ENCODE measurements at places on chromosomes 1 and 21.

DNA sequence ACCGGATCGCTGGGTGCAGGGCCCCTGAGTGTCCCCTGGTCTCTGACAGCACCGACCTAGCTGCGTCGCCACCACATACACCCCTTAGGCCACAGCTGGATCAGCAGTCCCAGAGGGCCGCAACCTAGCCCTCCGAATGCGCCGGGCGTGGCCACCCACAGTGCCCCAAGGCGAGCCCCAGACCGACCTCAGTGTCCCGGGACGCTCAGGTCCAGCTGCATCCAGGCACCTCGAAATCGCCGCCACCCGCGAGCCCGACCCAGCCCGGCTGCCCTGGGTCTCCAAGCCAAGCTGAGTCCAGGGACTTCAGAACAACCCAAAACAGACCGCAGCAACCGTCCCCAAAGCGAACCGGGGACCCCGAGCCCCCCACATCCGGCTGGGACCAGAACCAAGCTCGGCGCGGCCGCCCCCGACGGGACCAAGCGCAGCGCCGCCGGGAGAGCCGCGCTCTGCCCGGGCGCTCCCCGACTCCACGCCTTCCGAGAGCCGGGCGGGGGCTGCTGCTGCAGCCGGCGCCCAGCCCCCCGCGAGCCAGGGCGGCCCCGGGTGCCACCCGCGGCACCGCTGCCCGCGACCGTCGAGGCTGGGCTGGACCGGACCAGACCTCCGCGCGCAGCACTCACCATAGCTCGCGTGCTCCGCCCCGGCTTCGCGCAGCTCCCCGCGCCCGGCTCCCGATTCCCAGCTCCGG is 54.6 kb upstream of the ECE1 start:
- DNase-seq, result no peak
- H3K27me3 ChIP-seq, result no peaks in the 10 kb centered on the region
- no peaks in the 10 kb centered on the region for H3K36me3 ChIP-seq
- peak overlapping the region; percentile 59 for H3K27ac ChIP-seq
- H3K4me3 ChIP-seq, result peak overlapping the region; percentile 86

- H3K4me1 ChIP-seq, result no peaks in the 10 kb centered on the region
- H3K4me3 ChIP-seq, result no peak overlapping the region
- DNase-seq, result no peak
- H3K27me3 ChIP-seq, result no peaks in the 10 kb centered on the region
- no peaks in the 10 kb centered on the region for H3K36me3 ChIP-seq
Observed at GRCh38 chr1:74935446-74935845, 198.7 kb upstream of the LHX8 start.

- no peak overlapping the region for H3K4me3 ChIP-seq
- no peak for DNase-seq
- H3K27ac ChIP-seq, result no peak overlapping the region
- H3K27me3 ChIP-seq, result peaks cover 23% of the 10 kb centered on the region
- H3K4me1 ChIP-seq, result peaks cover 6% of the 10 kb centered on the region
Observed at GRCh38 chr1:31523769-31524168, 52.5 kb upstream of the TINAGL1 start.

DNA sequence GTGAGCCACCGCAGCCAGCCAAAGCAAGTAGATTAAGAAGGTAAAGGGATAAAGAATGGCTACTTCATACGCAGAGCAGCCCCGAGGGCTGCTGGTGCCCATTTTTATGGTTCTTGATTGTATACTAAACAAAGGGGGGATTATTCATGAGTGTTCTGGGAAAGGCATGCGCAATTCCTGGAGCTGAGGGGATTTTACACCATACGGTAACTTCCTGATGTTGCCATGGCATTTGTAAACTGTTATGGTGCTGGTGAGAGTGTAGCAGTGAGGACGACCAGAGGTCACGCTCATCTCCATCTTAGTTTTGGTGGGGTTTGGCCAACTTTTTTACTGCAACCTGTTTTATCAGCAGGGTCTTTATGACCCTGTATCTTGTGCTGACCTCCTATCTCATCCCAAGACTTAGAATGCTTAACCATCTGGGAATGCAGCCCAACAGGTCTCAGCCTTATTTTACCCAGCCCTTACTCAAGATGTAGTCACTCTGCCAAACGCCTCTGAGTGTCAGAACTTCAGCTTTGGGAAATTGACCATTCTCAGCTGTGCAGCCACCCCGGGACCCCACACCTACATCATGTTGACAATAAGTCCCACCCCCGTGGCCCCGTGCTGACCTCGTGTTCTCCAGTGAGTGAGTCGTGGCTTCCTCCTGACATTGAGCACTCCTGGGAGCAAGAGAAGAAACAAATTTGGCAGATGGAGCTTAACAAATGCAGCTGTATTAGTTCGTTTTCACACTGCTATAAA is 149.4 kb upstream of the COL6A1 start:
- peak; percentile 64 for DNase-seq
- no peak overlapping the region for H3K4me3 ChIP-seq
- H3K27me3 ChIP-seq, result no peaks in the 10 kb centered on the region
- H3K36me3 ChIP-seq, result no peaks in the 10 kb centered on the region
- peak overlapping the region; percentile 38 for H3K27ac ChIP-seq
- H3K4me1 ChIP-seq, result peaks cover 35% of the 10 kb centered on the region

DNA sequence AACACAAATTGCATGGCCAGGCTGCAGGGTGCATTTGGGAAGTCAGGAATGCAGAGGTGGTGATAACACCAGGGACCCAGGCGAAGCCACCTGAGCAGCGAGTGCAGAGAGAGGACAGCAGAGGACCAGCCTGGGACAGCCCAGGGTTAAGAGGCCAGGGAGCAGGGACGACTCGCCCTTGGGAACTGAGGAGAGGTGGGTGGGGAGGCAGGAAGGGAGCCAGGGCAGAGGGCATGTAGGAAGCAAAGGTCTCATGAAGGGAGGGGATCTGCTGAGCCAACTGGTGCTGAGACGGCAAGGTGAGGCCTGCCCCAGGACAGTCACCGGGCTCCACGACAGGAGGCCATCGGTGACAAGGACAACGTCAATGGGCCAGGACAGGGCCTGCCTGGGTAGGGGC is 16.4 kb downstream of the KIF17 start:
- H3K4me3 ChIP-seq, result no peak overlapping the region
- peaks cover 17% of the 10 kb centered on the region for H3K4me1 ChIP-seq
- no peaks in the 10 kb centered on the region for H3K27me3 ChIP-seq
- H3K36me3 ChIP-seq, result no peaks in the 10 kb centered on the region

GRCh38 chr1:186680245-186681061 is at the start of gene PTGS2:
PTGS2 (minus strand) TSS chr1:186680423; CDS start chr1:186680290, 133 bp downstream.
- peaks cover 3% of the 10 kb centered on the region for H3K36me3 ChIP-seq
- peak within 1 kb of the TSS; percentile 99 for H3K27ac ChIP-seq
- peaks cover 22% of the 10 kb centered on the region for H3K4me1 ChIP-seq
- no peaks in the 10 kb centered on the region for H3K27me3 ChIP-seq
- H3K4me3 ChIP-seq, result peak within 1 kb of the TSS; percentile 98
- peak; percentile 93 for DNase-seq

DNA sequence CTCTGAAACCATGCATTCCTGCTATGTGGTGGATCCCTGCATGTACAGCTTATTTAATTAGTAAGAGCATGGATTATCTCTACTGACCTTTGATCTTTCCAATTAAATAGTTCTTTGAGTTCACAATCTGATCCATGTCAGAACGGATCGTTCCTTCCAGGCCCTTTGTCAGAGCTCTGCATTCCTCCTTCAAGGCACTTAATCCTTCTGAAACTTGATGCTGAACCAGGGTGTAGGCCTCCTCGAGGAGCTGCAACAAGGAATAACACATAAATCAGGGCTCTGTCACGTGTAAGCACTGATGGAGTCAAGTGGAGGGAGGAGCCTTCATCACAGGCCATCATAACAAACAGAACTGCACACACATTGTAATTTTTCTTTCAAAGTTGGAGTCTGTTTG is 68.4 kb upstream of the EDEM3 start:
- H3K4me3 ChIP-seq, result no peak overlapping the region
- no peak overlapping the region for H3K27ac ChIP-seq
- no peaks in the 10 kb centered on the region for H3K27me3 ChIP-seq

GRCh38 chr1:53049574-53049967 is 12.4 kb upstream of the PODN start:
- peaks cover 32% of the 10 kb centered on the region for H3K4me1 ChIP-seq
- H3K27me3 ChIP-seq, result no peaks in the 10 kb centered on the region
- no peak overlapping the region for H3K27ac ChIP-seq
- H3K36me3 ChIP-seq, result peaks cover 52% of the 10 kb centered on the region
- no peak overlapping the region for H3K4me3 ChIP-seq

GRCh38 chr1:212980123-212980785 is 29.9 kb downstream of the VASH2 start:
- H3K27ac ChIP-seq, result no peak overlapping the region
- no peaks in the 10 kb centered on the region for H3K36me3 ChIP-seq
- H3K27me3 ChIP-seq, result no peaks in the 10 kb centered on the region
- peaks cover 4% of the 10 kb centered on the region for H3K4me1 ChIP-seq
- no peak overlapping the region for H3K4me3 ChIP-seq

GRCh38 chr1:93374334-93375106 is 28.8 kb downstream of the DR1 start:
- H3K4me3 ChIP-seq, result no peak overlapping the region
- no peak for DNase-seq
- H3K27ac ChIP-seq, result no peak overlapping the region

DNA sequence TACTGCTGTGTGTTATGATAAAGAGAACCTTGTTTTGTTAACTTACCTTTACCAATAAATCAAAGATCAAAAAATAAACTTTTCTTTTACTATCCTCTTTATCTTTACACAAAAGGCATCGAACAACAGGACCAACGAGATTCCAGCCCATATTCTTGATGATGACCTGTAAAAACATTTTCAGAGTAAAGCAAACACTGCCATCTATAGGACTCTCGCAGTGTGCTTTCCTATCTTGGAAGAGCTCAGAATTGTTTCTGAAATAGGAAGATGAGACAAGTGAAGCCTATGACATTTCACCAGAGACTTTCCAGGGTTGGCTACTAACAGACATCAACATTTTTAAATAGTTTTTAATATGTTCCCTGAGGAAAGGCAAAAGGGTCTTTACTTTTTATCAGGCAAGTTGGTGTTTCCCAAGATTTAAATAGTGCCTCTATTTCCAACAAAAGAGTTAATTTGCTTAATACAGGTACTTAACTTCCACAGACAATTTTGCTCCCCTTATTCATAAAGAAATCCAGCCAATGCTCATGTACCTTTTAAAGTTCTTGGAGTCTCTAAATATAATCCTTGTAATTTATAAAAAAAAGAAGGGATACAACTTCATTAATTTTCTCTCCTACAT is 7.3 kb downstream of the GLMN start:
- no peak for DNase-seq
- H3K4me1 ChIP-seq, result peaks cover 4% of the 10 kb centered on the region
- no peak overlapping the region for H3K4me3 ChIP-seq
- H3K27ac ChIP-seq, result no peak overlapping the region
- peaks cover 29% of the 10 kb centered on the region for H3K36me3 ChIP-seq

GRCh38 chr1:29743931-29744330 is 507.6 kb downstream of the PTPRU start:
- no peaks in the 10 kb centered on the region for H3K4me1 ChIP-seq
- H3K36me3 ChIP-seq, result no peaks in the 10 kb centered on the region

GRCh38 chr1:55426156-55426555 is 211.0 kb upstream of the USP24 start:
- H3K27ac ChIP-seq, result no peak overlapping the region
- no peaks in the 10 kb centered on the region for H3K27me3 ChIP-seq
- H3K4me3 ChIP-seq, result no peak overlapping the region
- H3K36me3 ChIP-seq, result no peaks in the 10 kb centered on the region
- no peak for DNase-seq

DNA sequence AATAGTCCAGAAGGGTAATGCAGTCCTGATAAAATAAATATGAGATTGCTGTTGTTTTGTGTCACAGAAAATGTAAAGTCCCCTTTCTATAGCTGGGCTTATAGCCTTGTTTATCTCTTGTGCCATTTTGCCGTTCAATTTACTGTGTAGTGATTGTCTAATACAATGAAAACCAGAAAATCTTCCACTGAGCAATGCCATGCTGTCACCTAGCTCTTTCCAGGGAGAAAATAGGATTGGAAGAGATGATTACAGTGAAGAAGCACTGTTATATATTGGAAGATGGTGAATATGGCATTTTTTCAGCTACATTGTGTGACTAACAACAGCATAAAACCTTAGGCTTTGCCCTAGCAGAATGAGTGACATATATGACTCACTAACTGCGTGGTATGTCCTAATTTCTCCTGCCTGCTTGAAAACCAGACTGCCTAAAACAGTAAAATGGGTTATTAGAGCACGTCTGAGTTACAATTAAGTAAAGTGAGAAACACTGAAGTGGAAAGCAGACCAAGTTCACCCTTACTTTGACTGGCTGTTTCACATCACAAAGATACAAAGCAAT is 332.4 kb upstream of the ZP4 start:
- H3K4me3 ChIP-seq, result no peak overlapping the region
- H3K27me3 ChIP-seq, result peaks cover 7% of the 10 kb centered on the region
- no peak for DNase-seq
- H3K27ac ChIP-seq, result no peak overlapping the region
- no peaks in the 10 kb centered on the region for H3K36me3 ChIP-seq

- H3K36me3 ChIP-seq, result no peaks in the 10 kb centered on the region
- H3K27me3 ChIP-seq, result peaks cover 4% of the 10 kb centered on the region
- DNase-seq, result no peak
- H3K4me3 ChIP-seq, result no peak overlapping the region
- H3K4me1 ChIP-seq, result no peaks in the 10 kb centered on the region
Observed at GRCh38 chr1:57707631-57708030, 283.8 kb upstream of the DAB1 start.

DNA sequence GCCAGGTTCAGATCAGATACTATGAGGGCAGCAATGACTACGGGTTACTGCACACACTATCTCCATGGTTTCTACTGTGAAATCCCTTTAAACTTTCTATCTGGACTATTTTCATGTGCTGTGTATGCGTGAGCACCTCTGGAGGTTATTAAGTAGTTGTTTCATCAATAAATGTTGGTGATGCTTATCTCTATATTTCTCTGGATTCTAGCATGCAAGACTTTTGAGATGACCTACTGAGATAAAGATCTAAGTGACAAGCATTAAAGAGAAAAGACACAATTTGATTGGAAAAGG is 194.0 kb downstream of the NRIP1 start:
- no peaks in the 10 kb centered on the region for H3K27me3 ChIP-seq
- no peaks in the 10 kb centered on the region for H3K36me3 ChIP-seq
- no peak overlapping the region for H3K4me3 ChIP-seq
- no peak overlapping the region for H3K27ac ChIP-seq
- DNase-seq, result no peak

GRCh38 chr21:15240848-15241247 is 176.0 kb upstream of the NRIP1 start:
- peak overlapping the region; percentile 19 for H3K27ac ChIP-seq
- peaks cover 33% of the 10 kb centered on the region for H3K4me1 ChIP-seq
- H3K27me3 ChIP-seq, result no peaks in the 10 kb centered on the region

DNA sequence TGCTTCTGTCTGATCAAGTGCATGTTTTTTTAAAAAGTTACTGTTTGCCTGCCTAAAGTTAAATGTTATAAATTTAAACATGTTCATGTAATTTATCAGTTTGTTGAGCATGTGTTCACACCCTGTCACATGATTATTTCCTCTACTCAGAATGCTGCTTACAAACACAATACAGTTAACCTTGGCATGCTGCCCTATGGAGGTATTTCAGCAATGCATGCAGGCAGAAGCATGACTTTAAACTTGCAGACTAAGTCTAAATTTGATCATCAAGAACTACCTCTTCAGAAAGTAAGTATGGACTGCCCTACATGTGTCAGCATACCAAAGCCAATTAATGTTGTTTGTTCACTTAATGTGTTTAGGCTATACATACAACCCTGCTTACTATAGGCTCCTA is 161.6 kb downstream of the LRRC40 start:
- peaks cover 45% of the 10 kb centered on the region for H3K4me1 ChIP-seq
- H3K4me3 ChIP-seq, result no peak overlapping the region
- no peak overlapping the region for H3K27ac ChIP-seq
- DNase-seq, result no peak
- H3K36me3 ChIP-seq, result peaks cover 2% of the 10 kb centered on the region
- no peaks in the 10 kb centered on the region for H3K27me3 ChIP-seq

Data from osteocyte (in vitro differentiated cells).